Lung (tissue), 17 donors: ENCODE measurements at places on chromosomes 7 and 10. TPM values are rescaled to one million over a fixed set of nuclear protein-coding genes. Genes with fewer than 3 reads are reported as not detected.

Gene TMEM229A
- polyA plus RNA-seq, result not detected

Gene AKR1C4
- not detected for polyA plus RNA-seq

Gene ACADSB
- polyA plus RNA-seq, result 9.5 TPM

Gene CNNM1
- polyA plus RNA-seq, result 0.16 TPM

DNA sequence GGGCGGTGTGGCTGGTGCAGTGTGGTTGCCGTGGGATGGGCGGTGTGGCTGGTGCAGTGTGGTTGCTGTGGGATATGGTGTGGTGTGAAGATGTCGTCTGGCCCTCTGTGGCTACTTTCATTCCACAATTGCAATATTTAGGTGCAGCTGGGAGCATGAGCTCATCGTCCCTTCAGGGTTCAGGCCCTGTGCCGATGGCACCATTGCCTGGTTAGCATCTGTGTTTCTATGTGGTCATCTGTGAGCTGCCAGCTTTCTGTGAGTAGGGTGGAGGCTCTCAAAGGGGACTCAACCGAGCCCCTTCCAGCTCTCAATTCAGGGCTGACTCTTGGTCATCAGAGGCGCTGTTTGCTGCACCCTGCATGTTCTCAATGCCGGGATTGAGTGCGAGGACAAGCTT, 3.6 kb downstream of the ADGRA1 start:
- no peak overlapping the region for H3K4me3 ChIP-seq
- H3K4me1 ChIP-seq, result no peaks in the 10 kb centered on the region
- DNase-seq, result no peak
- H3K36me3 ChIP-seq, result no peaks in the 10 kb centered on the region
- H3K27me3 ChIP-seq, result peaks cover 31% of the 10 kb centered on the region

DNA sequence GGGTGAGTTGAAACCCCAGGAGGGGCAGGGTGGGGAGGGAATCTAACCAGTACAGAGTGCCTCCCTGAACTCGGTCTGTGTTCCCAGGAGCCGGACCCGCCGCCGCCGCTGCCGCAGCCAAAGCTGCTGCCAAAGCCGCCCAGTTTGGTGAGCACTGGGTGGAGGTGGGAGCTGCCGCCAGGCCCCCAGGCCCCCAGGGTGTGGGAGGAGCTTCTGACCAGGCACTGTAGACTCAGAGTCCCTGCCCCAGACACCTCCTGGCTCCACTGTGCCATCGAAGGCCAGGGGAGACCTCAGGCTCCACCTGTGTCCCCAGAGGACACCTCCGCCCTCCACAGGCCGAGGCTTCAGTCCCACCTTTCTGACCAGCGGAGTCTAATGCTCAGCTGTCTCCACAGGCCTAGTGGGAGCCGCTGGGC, 20.4 kb upstream of the LIMK1 start:
- peaks cover 3% of the 10 kb centered on the region for H3K4me1 ChIP-seq
- H3K27me3 ChIP-seq, result no peaks in the 10 kb centered on the region
- DNase-seq, result no peak
- H3K4me3 ChIP-seq, result no peak overlapping the region
- peaks cover 18% of the 10 kb centered on the region for H3K36me3 ChIP-seq
- H3K27ac ChIP-seq, result no peak overlapping the region

DNA sequence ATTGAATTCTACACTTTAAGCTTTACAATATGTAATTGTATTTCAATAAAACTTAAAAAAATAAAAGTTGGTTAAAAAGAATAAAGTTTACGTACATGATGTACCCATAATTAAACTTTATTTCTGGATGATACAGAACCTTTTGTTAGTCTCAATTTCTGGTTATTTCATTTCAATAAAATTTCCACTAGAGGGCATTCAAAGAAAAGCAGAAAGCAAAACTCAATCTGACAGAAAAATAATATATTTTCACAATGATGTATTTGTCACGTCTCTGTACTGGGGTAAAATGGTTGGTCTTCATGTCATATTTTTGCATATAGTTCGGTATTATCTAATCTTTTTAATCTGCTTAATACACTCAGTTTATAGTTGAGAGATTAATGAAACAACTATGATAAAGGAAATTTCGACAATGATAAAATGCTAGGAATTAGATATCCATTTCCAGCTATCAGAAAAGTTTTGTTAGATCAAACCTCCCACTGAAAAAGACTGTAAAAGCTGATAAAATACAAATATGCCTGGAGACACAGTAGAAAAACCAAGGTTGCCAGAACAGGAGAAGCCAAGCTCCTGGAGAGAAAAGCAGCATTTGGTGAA, 27.4 kb downstream of the ASZ1 start:
- no peaks in the 10 kb centered on the region for H3K4me1 ChIP-seq
- no peaks in the 10 kb centered on the region for H3K36me3 ChIP-seq
- no peak overlapping the region for H3K27ac ChIP-seq
- no peak overlapping the region for H3K4me3 ChIP-seq
- H3K27me3 ChIP-seq, result no peaks in the 10 kb centered on the region
